Stimulated activated CD8-positive, alpha-beta memory T cell treated with anti-CD3 and anti-CD28 coated beads, Interleukin-4, amount 100 ng/mL, for 24 hours (primary cell): ENCODE measurements at places on chromosomes 4 and X.

DNA sequence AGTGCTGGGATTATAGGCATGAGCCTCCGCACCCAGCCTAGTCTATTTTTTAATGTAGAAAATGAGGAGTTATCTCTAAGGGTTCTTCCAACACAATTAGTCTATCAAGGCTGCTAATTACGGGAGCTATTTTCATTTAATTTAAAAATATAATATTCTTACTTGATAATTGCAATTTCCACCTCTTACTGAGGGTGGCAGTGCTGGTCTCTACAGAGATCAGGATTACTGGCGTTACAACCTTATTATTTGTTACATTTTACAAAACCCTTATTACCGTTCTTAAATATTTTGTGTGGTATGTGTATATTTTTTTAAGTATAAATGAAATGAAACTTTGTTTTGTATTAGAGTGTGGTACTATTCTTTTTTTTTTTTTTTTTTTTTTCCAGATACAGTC, 17.6 kb upstream of the GK start:
- no peak for DNase-seq

DNA sequence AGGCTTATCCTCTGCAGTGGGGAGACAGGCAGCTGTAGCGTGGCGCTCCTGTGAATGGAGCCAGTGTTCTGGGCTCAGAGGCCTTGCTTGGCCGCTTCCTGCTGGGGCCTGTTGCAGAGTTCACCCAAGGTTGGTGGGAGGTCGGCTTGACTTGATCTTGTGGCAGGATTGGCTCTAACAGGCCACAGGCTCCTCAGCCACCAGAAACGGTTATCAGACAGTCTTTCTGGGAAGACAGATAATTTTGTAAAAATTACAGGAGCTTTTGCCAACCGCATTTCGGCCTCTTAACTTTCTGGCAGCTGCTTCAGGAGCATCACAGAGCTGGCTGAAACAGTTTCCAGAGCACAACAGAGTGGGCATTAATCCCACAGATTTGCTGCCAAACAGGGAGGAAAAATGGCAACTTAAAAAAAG, 66.4 kb downstream of the DIPK2B start:
- DNase-seq, result no peak

GRCh38 chr4:6231663-6232165, 31.4 kb upstream of the JAKMIP1 start:
- no peak for DNase-seq

GRCh38 chr4:53861856-53862610, 202.4 kb downstream of the CHIC2 start:
- DNase-seq, result no peak

GRCh38 chr4:122960611-122961000, 38.2 kb upstream of the NUDT6 start:
- no peak for DNase-seq
